NCI-H1930 (cell line): ENCODE measurements at places on chromosomes 7 and 10.
A peak's percentile ranks its signal among the peaks of the same experiment; 100 is the strongest.

DNA sequence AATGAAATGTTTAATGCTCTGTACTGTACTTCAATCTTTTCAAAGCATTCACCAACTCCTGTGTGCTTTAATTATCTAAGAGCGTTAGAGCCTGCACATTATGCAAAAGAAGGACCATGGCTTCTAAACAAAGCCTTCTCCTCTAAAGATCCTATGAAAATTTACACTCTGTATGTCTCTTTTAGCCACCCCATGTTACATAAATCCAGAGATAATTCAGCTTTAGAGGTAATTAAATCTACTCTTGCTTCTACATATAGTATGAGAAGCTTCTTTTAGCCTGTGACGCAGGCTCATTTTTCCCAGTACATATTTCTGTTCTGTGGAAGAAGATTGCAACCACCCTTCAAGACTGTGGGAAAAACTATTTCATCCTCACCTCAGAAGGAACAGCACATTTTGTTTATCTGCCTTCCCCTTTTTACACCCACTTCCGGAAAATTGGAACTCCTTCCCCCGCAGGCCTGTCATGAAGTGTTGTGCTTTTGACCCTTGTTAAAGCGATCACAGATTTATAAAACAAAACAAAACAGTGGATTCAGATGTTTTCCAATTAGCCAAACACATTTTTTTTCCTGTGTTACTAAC, 8.1 kb upstream of the TAS2R16 start:
- DNase-seq, result no peak

DNA sequence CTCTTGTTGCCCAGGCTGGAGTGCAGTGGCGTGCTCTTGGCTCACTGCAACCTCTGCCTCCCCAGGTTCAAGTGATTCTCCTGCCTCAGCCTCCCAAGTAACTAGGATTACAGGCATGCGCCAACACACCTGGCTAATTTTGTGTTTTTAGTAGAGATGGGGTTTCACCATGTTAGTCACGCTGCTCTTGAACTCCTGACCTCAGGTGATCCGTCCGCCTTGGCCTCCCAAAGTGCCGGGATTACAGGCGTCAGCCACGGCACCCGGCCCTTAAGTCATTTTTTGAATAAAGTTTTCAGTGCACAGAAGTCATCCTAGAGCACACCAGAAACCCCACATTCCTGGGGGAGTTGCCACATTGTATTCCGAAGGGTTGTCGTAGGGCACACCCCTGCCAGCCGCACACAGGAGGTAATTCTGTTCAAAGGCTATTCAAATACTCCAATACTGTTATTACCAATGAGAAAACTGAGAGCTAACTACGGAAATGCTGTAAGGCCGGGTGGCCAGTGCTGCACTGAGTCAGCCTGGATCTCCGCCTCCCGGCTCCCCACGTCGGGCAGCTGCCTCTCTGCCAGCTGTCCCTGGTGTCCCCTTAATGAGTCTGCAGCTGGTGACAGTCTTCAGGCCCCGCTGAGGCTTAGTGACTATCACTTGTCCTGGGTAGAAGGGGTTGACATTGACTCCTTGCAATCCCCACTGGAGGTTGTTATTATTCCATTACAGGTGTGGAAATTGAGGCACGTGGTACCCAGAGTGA, 8.6 kb upstream of the RFC2 start:
- no peak for DNase-seq

GRCh38 chr7:86923527-86923926, 135.9 kb downstream of the ELAPOR2 start:
- no peak for DNase-seq

- no peak for DNase-seq
Measured at GRCh38 chr7:2350861-2351260, 3.8 kb upstream of the EIF3B start.

GRCh38 chr7:100089458-100090196, 858 bp downstream of the COPS6 start:
- no peak for DNase-seq

- peak; percentile 18 for DNase-seq
Measured at GRCh38 chr7:29146057-29146706, at the start of gene CPVL. CPVL (minus strand) TSS chr7:29146537; CDS start chr7:29121061, 25,476 bp downstream.

- DNase-seq, result no peak
Measured at GRCh38 chr10:71214641-71215559, 2.5 kb downstream of the UNC5B start.

DNA sequence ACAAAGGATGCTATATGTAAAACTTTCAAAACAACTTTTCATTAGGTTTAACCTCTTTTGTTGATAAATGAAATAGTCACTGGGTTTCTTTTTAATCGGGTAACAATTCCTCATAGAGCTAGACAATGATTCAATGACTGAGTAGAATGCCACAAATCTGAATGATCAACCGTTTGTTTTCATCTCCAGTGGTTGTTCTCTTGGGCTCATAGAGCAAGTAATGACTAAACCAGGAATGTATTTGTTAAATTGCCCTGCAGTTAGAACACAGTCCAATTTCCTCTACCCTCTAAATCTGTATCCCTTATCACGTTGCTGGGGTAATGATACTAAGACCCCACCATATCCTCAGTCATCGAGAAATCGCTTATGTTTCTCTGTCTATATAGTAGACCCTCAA, 40.0 kb downstream of the CNNM1 start:
- DNase-seq, result no peak

GRCh38 chr7:102421706-102422240, 11.6 kb upstream of the ORAI2 start:
- DNase-seq, result no peak

- DNase-seq, result no peak
Measured at GRCh38 chr10:128713874-128714570, 587.8 kb upstream of the MKI67 start.

DNA sequence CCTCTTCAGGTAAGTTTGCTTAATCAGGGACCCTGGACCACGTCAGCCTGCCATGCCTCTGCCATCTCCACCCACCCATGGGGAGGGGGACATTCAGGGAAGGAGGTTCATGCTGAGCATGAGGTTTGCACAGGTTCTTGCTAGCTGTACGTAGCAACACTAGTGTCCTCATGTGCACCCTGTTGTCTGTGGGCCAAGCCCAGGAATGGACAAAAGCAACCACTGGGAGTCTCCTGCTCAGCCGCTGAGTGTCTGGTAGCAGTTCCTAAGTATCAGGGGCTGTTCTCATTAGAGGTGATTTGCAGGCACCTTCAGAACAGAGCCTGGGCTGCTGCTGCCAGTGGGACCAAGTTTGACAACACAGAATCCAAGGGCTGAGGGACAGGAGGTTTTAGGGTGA, 17.9 kb downstream of the CASP7 start:
- DNase-seq, result no peak

DNA sequence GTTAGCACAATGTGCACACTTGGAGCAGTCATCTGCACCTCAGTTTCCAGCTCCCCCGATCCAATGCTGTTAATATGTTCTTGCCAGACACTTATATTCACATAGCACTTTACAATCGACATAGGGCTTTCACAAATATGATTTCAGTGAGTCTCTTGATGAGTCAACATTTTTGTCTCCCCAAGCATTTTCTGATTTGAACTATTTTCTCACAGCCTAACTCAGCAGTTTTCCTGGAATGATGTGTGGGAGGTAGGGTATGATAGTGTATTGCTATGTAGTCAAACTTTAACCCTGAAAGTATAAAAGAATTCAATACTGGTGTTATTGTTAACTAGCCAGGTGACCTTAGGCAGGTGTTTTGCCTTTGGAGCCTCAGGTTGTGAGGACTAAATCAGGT, 82.5 kb upstream of the LRGUK start:
- no peak for DNase-seq

DNA sequence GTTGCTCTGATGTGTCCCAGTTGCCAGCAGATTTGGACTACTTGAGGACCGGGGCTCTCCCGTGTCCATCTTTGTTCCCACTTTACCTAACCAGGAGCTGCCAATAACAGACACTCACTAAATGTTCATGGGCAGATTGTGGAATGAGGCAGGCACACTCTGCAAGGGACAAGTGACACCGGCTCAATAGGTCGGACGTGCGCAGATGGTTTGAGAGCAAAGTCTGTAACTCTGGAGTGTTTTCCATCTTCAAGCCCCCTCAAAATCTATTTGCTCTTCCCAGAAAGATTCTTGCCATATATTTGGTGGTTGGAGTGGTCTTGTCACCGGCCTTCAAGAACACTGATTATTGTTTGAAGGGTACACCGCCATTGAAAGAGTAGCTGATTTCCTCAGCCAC, 47.2 kb downstream of the THNSL1 start:
- DNase-seq, result no peak

DNA sequence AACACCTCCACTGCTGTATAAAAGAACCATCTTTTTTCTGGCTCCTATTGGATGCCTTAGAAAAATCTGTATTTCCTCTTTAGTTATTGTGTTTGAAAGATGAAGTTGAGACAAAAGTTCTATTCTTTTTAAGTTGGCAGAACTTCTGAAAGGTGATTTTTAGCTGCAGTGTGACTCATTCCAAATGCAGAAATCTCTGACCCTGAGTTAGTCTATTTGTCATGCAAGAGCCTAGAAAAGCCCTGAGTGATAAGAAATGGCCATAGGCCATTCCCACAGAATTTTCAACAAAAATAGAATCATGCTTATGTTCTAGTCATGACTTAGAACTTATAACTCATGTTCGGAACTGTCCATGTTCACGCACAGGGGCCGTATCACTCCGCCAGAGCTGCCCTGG, 89.1 kb downstream of the EGFR start:
- no peak for DNase-seq

DNA sequence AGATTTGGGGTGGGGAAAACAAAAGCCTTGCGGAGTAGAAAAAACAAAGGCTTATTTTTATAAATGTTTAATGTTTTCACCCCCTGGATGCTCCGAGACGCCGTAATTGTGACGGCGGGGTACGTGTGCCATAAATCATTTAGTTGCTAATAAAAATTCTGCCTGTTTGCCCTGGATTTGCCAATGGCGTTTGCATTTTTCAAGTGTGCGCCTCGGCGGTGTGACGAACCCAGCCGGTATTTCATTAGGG, 2.5 kb upstream of the TNRC18 start:
- no peak for DNase-seq

DNA sequence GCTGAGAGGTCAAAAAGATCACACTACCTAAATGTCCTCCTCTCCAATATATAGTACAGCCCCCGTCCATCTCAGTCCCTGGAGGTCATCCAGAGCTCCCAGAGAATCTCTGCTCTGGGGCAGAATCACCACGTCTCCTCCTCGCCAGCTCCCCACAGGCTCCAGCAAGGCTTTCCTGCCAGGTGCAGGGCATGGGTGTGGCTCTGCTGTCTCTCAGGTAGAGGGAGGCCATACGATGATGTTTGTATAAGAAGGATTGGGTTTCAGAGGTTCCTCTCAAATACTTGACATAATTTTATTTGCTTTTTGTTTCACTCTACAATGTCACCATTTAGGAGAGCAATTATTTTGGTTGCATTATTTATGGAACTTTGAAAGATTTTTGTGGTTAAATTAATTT, 98.3 kb upstream of the PRSS58 start:
- DNase-seq, result no peak

DNA sequence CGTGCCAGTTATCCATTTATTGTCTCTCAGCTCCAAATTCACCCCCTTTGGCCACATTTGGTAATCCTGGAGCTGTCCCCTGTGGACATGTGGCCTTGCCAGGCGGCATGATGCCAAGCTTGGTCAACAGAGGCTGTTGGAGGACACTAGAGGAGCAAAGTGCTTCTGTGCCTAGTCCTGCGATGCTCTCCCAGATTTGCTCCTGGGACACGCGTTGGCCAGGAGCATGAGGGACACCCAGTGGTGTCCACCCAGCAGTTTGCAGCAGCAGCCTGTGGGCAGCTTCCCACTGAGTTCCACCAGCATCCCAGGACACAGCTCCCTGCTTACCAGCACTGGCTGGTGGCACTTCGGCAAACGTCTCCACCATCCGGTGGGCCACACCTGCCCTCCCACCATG, 55.5 kb upstream of the STEAP1B start:
- DNase-seq, result no peak

DNA sequence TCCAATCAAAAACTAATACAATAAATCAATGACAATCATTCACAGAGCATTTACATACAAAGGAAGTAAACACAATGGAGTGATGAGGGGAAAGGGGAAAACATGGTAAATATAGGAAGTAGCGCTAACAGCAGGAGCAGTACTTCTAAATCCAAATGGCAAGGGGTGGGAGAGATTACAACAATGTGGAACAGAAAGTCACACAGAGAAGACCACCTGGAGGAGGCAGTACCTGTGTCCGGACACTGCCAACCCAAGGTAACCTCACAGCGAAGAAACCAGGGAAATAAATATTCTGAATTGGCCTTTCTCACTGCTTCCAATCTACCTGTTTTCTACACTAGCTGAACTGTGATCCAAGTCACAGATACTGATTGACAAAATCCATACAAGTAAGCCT, 58.2 kb downstream of the ABI1 start:
- DNase-seq, result no peak

DNA sequence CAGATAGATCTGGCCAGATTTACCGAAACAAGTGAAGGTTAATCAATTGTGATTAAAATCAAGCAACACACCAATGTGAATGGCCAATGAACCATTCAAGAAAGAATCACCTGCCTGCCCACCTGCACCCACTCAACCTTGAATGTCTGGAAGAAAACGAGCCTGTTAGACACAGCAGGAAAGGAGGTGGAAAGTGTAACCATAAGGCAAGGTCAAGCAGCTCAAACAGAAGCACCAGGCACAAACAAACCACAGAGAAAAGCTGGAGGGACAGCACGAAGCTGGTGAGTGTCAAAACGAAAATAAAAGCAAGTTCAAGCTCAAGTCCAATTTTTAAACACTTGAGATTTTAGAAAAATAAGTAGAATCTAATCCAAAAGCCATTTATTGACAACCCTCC, 64.9 kb downstream of the STEAP1B start:
- no peak for DNase-seq

GRCh38 chr10:128116851-128117615, 9.2 kb downstream of the MKI67 start:
- no peak for DNase-seq

DNA sequence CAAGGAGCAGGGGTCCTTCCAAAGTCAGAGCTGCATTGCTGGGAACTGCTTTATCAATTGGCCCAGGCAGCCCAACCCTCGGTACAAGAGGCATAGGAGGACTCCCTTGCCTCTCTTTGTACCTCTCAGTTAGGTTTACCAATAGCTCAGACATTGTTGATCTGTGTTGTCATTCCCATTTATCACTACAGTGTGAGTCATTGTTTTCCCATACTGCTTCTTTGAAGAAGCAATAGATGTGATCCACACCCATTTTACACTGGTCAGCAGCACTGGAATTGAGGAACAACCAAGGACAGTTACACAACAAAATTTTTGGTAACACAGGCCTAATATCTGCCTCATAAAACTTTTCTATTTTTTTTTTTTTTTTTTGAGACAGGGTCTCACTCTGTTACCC, 307.2 kb downstream of the SNX13 start:
- no peak for DNase-seq

- DNase-seq, result no peak
Measured at GRCh38 chr10:85175635-85176034, 847.2 kb downstream of the CCSER2 start.
